GM23248 (cell line): ENCODE measurements at places on chromosomes 3 and 15.
A peak's percentile ranks its signal among the peaks of the same experiment; 100 is the strongest.

- no peak for DNase-seq
Observed at GRCh38 chr3:193350744-193351143, 27.8 kb downstream of the ATP13A5 start.

- peak; percentile 61 for DNase-seq
Observed at GRCh38 chr3:44923632-44924456, 49.4 kb downstream of the TGM4 start.

DNA sequence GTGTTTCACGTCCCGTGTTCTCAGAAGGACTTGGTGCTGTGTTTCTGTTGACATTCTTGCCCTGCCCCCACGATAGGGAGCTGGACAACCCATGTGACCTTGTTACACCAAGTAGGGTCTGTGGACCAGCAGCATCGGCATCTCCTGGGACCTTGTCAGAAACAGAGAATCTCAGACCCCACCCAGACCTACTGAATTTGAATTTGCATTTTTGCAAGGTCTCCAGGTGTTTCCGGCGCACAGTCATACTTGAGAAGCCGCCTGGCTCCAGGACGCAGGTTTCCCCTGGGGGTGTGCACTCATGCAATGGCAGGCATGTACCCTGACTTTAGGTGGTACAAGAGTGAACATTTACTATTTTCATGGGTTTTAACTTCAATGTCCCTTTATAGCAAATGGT lies 117.9 kb downstream of the TLE3 start:
- DNase-seq = no peak

DNA sequence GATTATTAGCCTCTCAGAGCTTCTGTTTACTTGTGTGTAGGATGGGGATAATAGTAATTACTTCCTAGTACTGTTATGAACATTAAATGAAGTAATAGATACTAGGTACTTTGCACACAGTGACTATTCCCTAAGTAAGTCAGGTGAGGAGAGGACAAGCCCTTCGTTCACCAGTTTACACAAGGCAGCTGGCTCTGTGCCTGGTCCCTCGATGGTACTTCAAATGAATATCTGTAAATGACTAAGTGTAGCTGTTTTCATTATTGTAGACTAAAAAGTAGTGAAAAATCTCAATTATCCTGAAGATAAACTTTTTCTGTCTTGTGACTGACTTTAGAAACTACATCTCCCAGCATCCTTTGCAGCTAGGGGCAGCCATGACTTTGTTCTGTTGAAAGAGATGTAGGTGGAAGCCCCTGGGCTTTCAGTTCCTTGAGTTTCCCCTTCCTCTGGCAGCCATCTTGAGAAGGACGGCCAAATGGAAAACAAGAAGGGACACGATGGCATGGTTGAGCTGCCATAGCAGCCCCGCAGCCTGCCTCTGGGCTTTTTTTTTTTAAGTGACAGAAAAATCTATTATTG lies 11.7 kb upstream of the WNT7A start:
- DNase-seq = no peak

DNA sequence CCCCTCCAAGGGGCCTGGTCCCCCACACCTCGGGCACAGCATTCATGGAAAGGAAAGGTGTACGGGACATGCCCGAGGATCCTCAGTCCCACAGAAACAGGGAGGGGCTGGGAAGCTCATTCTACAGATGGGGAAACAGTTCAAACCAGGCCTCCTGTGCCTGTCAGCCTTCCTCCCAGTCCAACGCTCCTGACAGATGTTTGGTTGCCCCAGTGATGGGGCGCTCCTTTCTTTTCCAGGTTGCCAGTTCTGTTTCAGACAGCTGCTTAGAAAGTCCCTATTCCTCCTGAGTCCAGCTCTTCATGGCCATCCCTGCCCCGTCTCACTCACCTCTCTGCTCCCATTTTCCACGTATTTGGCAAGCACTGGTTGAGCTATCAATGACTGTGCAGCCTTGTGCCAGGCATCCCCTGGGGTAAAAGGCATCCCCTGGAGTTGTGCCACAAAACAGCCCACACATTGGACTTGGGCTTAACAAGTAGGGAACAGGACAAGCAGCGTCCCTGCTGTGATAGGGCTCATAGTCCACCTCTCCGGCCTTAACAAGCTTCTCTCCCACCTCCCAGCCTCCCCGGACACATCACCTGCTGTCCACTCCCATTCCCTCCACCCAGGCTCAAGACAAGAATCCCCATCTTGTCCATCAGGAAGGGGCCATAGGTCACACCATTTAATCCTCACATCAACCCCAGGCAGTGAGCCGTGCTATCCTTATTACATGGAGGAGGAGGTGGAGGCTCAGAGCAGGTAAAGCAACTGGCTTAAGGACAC lies 6.6 kb downstream of the OXTR start:
- DNase-seq = peak; percentile 51

- no peak for DNase-seq
Observed at GRCh38 chr3:135218304-135218703, 423.2 kb downstream of the EPHB1 start.

DNA sequence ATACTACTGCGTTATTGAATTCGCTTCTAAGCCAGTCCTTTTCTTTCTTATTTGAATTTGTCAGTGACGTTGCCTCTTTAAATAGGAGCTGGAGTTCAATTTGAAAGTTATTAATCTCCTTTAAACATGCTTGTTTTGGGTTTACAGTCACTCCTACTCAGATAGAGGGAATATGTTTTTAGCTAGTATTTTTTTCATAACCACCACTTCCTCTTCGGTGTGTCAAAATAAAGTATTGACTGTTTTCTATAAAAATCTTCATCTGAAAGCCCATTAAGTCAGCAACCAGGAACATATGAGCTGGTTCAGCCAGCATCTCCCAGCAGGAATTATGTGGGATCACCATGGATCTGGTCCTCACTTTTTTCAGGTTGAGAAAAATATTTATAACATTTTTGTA lies 772.9 kb downstream of the DIPK2A start:
- no peak for DNase-seq

GRCh38 chr3:170826047-170826446 lies 43.9 kb downstream of the RPL22L1 start:
- DNase-seq = no peak

GRCh38 chr15:45136378-45136764 lies 6.6 kb downstream of the DUOX1 start:
- DNase-seq = no peak

DNA sequence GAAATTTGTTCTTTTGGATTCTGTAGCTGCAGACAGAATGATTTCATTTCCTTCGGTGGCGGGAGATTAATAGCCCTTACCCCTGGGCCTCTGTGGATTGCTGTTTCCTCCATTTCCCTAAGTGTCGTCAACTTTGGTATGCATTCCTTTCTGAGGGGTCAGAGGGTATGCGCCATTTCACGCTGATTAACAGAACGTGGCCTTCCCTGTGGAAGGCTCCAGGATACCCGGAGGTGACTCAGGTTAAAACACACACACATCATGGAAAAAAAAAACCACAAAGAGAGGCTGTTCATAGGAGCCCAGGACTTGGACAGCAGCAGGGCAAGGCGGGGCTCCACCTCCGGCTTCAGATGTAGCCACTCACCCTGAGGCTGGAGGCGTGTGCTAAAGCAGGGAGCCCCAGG lies 51.9 kb downstream of the EPHB1 start:
- peak; percentile 96 for DNase-seq

GRCh38 chr3:183498634-183499033 lies 56.9 kb downstream of the KLHL6 start:
- no peak for DNase-seq

- DNase-seq = peak; percentile 38
Observed at GRCh38 chr3:166283840-166284239, 446.6 kb upstream of the BCHE start.

GRCh38 chr3:124814620-124815421 lies 72.3 kb downstream of the ITGB5 start:
- DNase-seq = no peak

- peak; percentile 38 for DNase-seq
Observed at GRCh38 chr15:45112591-45113379, 1.2 kb downstream of the DUOX2 start.

- DNase-seq = peak; percentile 65
Observed at GRCh38 chr15:35279811-35280210, 194.7 kb upstream of the NANOGP8 start.

DNA sequence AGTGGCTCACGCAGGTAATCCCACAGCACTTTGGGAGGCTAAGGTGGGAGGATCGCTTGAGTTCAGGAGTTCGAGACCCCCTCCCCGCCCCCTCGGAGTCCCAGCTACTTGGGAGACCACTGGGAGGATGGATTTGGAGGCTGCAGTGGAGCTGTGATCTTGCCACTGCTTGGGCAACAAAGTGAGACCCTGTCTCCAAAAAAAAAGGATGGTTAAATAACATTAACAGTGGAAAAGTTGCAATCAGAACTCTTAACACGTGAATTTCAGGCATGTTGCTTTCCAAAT lies 1.4 kb upstream of the TMEM87A start:
- no peak for DNase-seq

DNA sequence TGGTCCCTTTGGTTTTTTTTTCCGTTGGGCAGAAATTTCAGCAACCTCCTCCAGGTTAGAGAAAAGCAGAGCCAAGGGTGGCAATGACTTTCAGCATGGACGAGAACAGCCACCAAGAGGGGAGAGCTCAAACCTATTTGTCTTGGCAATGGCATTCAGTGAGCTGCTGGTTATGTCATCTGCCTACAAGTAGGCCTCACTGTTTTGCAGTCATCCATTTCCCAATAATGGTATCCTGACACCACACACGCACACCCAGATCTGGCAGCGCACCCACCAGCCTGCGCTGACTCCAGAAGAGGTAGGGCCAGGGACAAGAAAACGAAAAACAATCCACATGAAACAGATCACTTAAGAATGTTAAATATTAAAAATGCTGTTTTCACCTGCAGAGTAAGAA lies 92.3 kb downstream of the MAGI1 start:
- peak; percentile 37 for DNase-seq

GRCh38 chr3:42157540-42158538 lies 66.7 kb downstream of the TRAK1 start:
- DNase-seq = no peak

GRCh38 chr3:23489300-23490158 lies 286.4 kb downstream of the UBE2E2 start:
- peak; percentile 19 for DNase-seq

- peak; percentile 60 for DNase-seq
Observed at GRCh38 chr3:71585887-71586809, 2.6 kb upstream of the FOXP1 start.

DNA sequence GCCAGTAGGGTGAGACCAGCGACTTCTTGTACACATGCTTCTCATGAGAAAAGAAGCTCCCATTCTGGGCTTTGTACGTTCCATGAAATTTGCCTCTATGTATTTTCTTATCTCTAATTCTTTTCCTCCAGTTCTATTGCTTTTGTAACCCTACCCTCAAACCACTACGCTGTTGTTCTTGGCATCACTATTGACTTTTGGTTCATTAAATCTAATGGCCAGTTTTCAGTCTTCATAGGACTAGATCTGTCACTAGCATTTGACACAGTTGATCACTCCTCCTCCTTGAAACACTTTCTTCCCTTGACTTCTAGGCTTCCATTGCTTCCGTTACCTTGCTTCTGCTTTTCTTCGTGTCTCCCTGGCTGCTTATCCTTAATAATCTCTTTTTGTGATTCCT lies 121.7 kb upstream of the GOLGA6L4 start:
- no peak for DNase-seq

GRCh38 chr3:191066669-191067068 lies 132.4 kb upstream of the OSTN start:
- peak; percentile 81 for DNase-seq

DNA sequence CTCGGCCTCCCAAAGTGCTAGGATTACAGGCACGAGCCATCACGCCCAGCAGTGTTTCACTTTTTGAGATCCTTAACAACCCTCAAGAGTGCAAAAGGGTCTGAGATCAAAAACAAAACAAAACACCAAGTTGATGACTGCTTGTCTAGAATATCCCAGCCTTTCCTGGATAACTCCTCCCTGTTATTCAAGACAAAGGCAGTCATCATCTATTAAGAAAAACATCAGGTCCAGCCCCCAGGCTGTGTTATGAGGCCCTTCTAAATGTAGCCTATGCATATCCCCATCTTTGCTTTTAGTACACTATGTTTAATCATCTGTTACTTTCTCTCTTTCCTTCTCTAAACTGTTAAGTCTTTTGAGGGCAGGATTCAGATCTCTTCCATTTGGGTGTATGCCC lies 150.1 kb upstream of the FHIT start:
- no peak for DNase-seq

DNA sequence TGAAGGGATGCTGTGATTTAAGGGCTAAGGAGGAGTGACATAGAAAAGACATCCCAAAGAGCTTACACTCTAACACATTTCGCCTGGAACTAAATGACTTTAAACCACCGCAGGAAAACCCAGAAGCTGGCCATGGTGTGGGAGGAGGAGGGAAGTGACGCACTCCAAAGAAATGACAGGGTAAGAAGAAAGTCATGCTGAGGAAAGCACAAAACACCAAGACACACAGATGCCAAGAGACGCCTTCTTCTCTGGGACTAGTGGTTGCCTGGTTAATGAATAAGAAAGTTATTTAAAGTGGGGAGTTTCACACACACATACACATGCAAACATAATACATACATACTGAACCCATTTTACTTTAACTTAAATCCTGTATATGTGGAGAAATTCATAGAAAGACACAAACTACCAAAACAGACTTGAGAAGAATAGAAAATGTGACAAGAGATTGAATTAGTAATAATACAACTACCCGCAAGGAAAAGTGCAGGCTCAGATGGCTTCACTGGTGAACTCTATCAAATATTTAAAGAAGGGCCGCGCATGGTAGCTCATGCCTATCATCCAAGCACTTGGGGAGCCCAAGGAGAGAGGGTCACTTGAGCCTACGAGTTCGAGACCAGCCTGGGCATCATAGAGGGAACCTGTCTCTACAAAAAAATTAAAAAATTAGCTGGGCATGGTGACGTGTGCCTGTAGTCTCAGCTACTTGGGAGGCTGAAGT lies 125.5 kb downstream of the NSMCE3 start:
- DNase-seq = peak; percentile 90

- no peak for DNase-seq
Observed at GRCh38 chr3:138398791-138399575, 35.4 kb upstream of the ESYT3 start.

GRCh38 chr3:193674714-193675113 lies 81.7 kb downstream of the OPA1 start:
- DNase-seq = no peak

DNA sequence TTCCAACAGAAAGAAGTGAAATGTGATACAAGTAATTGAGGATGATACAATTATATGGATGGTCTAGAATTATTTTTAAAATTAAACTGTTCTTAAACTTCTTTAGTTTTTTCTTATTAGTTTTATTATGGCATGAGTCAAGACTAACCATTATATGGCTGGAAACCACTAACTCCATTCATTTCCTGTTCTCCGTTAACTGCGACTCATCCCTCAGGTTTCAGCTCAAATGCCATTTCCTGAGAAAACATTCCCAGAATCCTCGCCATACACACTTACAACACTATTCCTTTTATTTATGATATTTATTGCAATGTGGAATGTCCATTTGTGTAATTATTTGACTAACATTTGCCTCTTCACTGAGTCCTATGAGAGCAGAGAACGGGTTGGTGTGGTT lies 394.1 kb downstream of the SOX2 start:
- no peak for DNase-seq

- DNase-seq = peak; percentile 93
Observed at GRCh38 chr3:57164657-57165573, at the start of gene IL17RD. TSS of gene IL17RD (minus strand) at chr3:57165353. CDS start at chr3:57165286, 67 bp downstream.

DNA sequence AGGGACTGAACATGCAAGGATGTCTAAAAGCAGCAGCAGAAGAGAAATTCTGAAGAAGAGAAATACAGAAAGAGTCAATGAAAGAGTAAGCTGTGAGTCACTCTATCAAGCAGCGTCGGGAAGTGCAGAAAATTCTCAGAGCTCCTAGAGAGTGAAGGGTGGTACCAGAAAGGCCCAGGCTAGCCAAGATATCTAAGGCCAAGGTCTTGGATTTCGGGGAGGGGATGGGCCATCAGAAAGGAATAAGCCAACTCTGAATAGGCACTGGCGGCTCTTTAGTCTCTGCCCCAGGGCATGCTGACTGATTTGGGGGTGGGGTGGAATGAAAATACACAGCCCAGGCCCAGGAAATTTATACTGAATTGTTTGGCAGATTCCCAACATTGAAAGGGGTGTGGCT lies 70.8 kb downstream of the GPR156 start:
- peak; percentile 52 for DNase-seq
